ENCODE measurements at places on chromosomes 7 and 10.
A peak's percentile ranks its signal among the peaks of the same experiment; 100 is the strongest.

GRCh38 chr10:77629775-77630506, 7.7 kb downstream of the KCNMA1 start:
- no peak for DNase-seq

DNA sequence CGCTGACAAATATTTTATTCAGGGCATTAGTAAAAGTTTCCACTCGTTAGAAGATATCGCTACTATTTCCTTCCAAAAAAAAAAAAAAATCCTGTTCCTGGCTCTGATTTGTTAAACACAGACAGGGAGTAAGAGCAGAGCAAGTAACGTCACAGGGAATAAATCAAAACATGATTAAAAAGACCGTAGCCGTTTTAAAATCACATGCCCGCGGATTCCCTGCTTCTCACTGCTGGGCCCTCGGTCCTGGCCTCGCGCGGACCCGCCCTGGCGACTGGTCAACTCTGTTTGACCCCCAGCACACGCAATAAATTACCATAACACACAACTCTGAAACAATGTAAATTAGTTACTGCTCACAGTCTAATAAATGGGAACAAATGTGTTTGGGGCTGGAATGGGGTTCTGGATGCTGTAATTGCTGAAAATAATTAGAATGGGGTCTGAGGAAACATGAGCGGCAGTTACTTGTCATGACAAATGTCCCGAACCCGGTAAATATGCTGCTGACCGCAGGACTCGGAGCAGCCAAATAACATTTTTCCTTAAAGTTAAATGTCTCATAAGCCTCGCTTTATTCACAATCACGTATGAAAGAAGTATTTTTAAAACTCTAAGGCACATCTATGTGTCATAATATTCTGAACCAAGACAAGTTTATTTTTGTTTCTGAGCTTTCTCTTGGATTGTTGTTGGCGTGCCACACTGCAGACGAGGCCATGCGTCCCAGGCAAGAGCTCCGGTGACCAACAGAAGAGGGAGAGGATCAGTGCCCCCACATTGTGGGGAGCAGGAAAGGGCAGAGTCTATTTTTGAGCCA, 17.9 kb downstream of the EBF3 start:
- no peak for DNase-seq

DNA sequence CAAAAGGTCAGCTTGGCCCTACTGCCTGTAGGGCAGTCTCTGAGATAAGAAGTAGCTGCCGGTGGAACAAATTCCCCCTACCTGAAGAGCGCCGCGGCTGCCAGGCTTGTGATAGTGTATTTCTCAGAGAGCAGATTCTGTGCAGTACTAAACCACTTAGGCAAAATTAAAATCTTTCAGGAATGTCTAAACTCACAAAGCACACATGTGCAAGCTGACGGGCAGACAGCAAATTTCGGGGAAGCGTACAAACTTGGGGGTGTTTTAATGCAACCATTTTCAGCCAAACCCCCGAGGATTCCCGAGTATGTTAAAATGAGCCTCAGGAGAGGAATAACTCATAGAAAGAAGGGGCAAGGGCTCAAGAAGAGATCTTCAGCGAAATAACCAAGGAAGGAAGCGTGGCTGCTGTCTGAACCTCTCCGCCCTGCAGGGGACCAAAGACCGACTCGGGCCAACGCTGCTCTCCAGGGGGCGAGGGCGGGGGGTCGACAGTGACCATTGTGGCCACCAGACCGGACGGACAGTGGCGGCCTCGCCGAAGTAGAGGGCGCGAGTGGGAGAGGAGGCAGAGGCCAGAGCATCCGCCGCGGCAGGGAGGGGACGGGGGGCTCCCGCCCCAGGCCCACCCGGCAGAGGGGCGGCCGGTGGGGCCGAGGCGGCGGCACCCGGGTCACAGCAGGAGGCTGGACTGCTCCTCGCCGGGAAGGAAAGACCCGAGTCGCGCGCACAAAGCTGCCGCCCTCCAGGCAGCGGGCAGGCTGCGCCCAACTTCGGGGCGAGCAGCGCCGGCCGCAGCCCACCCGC, 819 bp downstream of the HYCC1 start:
- no peak for DNase-seq

- DNase-seq, result peak; percentile 25
These were observed 406.1 kb upstream of the AUTS2 start for GRCh38 chr7:69192134-69192533.

GRCh38 chr7:150346922-150347321, 5.5 kb upstream of the RARRES2 start:
- DNase-seq, result no peak

DNA sequence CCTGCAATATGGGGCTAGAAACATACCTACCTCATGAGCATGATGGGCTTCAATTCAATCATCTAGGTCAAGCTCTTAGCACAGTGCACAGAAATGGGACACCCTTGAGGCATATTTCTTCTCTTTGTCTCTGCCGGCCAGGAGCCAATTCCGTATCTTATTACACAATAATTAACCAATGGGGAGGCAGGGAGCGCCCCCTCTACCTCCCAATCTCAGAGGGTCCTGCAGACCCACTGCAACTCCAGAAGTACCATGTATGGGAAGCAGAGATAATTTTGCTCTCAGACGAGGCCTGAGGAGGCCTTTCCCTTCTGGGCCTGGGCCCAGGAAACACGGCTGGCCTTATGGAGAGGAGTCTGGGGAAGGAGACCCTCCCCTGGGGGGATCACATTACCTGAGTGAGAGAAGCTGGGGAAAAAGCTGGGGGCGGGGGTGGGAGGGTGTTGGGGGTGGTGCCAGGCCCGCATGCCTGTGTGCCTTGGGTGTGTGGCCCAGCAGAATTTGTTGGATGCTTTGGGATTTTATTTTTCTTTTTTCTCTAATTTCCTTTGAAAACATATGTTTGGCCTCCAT, 155.5 kb downstream of the UBE2H start:
- no peak for DNase-seq

GRCh38 chr7:45709168-45710042, 135.2 kb downstream of the ADCY1 start:
- no peak for DNase-seq

- no peak for DNase-seq
These were observed 770.4 kb downstream of the TNS3 start for GRCh38 chr7:46811529-46811928.

DNA sequence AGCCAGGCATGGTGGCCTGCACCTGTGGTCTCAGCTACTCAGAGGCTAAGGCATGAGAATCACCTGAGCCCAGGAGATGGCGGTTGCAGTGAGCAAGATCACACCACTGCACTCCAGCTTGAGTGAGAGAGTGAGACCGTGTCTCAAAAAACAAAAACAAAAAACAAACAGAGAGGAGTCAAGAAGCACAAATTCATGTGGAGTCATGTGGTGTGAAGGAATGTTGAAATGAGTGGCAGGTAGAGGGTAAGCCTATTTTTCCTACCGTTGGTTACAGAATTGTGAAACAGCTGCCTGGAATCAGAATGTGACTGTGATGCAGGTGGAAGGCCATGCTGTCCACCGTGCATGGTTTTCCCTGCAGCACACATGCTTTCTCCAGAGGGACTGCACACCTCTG, 23.7 kb upstream of the NUB1 start:
- DNase-seq, result no peak

- DNase-seq, result no peak
These were observed 43.1 kb downstream of the ARL4A start for GRCh38 chr7:12730523-12730922.

- DNase-seq, result no peak
These were observed 46.7 kb upstream of the FAM3C start for GRCh38 chr7:121442845-121443244.

DNA sequence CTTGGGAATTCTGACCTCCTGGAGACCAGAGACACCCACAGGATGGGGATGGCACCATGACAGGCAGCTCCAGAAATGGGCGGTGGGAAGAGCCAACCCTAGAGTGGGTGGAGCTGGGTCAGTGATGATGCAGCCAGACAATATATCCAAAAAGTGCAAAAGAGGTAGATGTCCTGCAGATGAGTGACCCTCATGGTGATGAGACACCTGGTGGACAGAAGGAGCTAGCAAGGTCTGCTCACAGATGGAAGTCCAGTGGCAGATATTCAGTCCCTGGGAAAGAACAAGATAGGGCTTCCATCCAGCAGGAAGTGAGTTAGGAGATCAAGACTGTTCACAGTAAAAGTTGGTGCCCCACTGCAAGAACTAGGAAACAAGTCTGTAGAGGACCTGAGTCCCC, 19.2 kb upstream of the GRB10 start:
- no peak for DNase-seq

- no peak for DNase-seq
These were observed 154.0 kb downstream of the UBE2H start for GRCh38 chr7:129798616-129799349.

DNA sequence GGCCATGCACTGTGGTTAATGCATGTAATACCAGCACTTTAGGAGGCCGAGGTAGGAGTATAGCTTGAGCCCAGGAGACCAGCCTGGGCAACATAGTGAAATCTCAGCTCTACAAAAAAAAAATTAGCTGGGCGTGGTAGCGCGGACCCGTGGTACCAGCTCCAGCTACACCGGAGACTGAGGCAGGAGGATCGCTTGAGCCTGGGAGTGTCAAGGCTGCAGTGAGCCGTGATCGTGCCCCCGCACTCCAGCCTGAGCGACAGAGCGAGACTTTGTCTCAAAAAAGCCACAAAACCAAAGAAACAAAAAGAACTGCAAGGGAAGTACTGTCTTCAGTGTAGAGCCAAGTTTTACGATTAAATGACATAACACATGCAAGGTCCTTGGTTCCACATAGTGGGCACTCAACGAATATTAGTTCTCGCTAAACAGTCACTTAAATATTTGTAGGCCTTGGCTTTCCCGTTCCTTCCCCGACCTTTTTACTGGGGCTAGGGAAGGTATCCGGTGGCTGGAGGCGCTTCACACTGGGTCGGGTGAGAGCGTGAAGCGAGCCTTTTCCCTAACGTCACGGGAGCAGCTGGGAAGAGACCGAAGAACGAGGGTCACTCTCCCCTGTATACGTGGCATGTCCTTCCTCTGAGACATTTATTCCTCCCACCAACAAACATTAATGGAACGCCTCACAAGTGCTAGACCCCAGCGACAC, 993 bp upstream of the SND1 start:
- no peak for DNase-seq

GRCh38 chr7:81611040-81611439, 158.8 kb downstream of the HGF start:
- no peak for DNase-seq

GRCh38 chr10:131172433-131172832, 139.1 kb downstream of the TCERG1L start:
- DNase-seq, result no peak

DNA sequence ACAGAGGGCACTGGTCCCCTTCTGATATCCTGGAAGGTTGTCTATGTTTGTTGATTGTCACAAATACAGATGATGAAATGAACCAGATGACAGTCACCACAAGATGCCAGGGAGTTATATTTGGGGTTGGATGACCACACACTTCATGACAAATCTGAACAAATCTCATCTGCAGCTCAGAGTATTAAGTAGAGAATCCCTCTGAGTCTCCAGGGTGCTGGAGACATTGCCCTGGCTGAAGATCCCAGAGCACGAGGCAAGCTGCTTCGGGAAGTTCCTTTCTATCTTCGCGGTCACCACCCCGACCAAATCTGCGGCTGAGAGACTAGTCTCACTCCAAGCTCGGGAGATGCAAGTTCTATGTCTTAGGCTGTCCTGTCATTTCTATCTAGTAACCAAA, 9.0 kb downstream of the DENND2A start:
- DNase-seq, result no peak

GRCh38 chr10:32379318-32379949, 32.5 kb upstream of the EPC1 start:
- DNase-seq, result no peak

DNA sequence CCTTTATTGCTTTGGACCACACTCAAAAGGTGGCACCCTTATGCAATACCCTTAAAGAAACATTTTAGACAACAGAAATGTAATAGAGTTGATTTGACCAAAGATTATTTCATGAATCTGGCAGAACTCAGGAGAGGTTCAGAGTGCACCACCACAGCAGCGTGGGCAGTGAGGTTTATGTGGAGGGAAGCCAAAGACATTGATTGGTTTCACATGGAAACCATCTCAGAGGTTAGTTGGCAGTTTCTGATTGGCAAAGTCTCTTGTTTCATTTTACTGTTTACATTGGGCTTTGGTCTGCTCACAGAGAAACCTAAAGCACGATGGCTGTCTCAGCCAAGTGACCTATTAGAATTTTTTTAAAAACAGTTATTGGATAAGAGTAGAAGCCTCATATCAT, 101.3 kb downstream of the SDHAF3 start:
- no peak for DNase-seq

DNA sequence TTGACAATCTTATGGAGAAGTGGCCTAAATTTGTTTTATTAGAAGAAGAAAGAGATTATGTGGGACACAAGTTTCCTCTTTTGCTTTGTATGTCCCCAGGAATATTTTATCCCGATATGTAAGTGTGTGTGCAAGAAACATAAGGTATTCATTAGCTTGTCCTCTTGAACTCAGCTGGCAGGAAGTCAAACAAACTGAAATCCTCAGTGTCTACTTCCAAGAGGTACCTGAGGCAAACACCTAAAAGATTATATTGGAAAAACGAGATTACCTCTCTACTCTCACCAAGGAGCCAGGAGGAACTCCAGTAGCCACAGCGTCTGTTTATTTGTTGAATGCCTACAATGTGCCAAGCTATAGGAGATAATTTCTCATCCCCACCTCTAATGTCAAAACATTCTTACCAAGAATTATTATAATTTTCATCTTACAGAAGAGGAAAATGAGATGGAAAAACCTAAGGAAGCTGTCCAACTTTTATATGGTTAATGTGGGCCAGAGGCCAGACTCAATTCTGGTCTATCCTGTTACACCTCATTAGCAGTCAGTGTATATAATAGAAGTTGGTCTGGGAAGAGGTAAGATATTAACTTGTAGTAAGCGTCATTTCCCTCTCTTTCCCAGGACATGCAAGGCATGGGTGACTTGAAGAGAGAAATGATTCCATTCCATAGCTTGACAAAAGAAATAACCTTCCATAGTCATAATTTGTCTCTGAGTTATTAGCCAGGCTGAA, 692.7 kb downstream of the MAGI2 start:
- DNase-seq, result no peak

GRCh38 chr10:75751232-75751631, 319.8 kb downstream of the LRMDA start:
- DNase-seq, result no peak

DNA sequence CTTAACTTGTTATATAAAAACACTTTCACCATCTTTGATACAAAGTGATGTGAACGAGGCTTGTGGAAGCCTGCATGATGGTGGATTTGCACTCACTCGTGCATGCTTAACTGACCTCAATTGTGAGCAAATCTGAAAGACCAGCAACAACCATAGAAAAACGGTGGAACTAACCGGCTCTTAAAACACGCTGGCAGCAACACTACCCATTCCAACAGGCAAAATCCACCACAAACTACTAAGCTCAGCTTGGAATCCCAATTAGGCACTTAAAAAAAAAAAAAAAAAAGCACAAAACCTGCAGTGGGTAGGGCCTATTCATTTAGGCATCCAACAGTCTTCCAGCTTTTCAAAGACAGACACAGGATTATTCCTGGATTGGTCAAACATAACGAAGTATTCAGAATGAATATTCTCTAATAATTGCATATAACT, 1.8 kb downstream of the GDI2 start:
- DNase-seq, result no peak
